ENCODE measurements at places on chromosomes 7 and 10. TPM values are rescaled to one million over a fixed set of nuclear protein-coding genes. Genes with fewer than 3 reads are reported as not detected.

The FOXI2 gene
- not detected for total RNA-seq

The DYNC1I1 gene
- total RNA-seq, result 1.0 TPM

The OLAH gene
- 0.55 TPM for total RNA-seq

The SEMA3C gene
- 111 TPM for total RNA-seq

The SPDYE2 gene
- total RNA-seq, result not detected

The ZNF800 gene
- total RNA-seq, result 9.8 TPM

The ARHGEF5 gene
- total RNA-seq, result 35.5 TPM

The PTF1A gene
- not detected for total RNA-seq

The CPN1 gene
- not detected for total RNA-seq

The AOAH gene
- total RNA-seq, result not detected

The SPDYE3 gene
- total RNA-seq, result not detected

The AIFM2 gene
- total RNA-seq, result 1.9 TPM

The PDE1C gene
- 6.7 TPM for total RNA-seq

The HTRA1 gene
- 420 TPM for total RNA-seq

The SLC26A5 gene
- total RNA-seq, result not detected

The ZNF503 gene
- 17.6 TPM for total RNA-seq

The WNT2 gene
- not detected for total RNA-seq
